CD4-positive, alpha-beta T cell treated with Interleukin-21 for 1 hour (primary cell): ENCODE measurements at places on chromosomes 1 and 21.

- DNase-seq: no peak
Observed at GRCh38 chr1:1005774-1006304, 5.9 kb upstream of the HES4 start.

GRCh38 chr1:57311411-57311810, 112.4 kb downstream of the DAB1 start:
- DNase-seq: no peak

DNA sequence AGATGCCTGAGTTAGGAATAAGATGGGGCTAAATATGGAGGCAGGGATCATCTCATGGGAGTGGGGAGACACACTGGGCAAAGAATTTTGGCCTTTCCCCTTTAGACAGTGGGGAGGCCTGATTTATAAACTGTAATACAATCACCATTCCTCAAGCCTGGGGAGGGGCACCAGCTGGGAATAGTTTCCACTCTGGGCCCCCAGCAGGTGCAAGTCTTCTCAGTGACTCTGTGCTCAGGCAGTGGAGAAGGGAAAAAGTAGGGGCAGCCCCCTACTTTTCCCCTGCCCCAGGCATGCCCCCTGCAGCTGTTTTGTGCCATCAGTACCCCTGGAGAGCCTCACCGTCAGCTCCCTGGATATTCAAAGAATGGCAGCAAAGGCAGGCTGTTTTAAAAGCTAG, 19.1 kb downstream of the COA7 start:
- no peak for DNase-seq

DNA sequence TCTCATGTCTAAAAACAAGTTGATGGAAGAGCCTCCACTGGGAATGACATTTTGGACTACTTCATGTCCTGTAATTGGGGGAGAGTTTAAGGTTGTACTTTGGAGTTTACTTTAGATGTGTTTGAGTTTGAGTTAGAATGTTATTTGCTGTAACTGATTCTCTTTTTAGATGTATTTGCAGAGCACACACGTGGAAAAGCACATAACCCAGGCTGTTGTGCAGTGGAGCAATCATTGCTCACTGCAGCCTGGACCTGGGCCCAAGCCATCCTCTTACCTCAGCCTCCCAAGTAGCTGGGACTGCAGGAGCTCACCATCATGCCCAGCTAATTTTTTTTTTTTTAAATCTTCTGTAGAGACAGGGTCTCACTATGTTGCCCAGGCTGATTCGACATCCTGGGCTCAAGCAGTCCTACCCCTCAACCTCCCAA, 36.7 kb upstream of the SH3D21 start:
- DNase-seq: no peak

DNA sequence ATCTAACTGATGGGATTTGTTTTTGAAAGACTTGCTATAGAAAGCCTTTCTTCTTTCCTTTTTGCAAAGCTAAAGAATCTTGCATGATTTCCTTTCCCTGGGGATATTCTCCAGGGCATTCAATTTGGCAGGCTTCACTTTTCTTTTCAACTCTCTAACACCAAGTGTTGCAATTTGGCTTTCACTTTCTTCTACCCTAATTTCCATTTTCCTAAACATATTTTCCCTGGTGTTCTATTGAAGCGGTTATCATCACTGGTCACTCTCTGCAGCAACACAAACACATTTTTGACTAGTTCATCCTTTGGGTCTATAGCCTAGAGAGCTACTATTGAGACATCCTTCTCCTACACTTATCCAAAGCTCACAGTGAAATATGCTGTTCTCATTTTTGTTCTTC, 424.5 kb downstream of the NEGR1 start:
- no peak for DNase-seq

GRCh38 chr21:44704636-44705001, 6.8 kb downstream of the TSPEAR start:
- DNase-seq: no peak

- DNase-seq: no peak
Observed at GRCh38 chr1:230595181-230595580, 47.1 kb upstream of the COG2 start.

DNA sequence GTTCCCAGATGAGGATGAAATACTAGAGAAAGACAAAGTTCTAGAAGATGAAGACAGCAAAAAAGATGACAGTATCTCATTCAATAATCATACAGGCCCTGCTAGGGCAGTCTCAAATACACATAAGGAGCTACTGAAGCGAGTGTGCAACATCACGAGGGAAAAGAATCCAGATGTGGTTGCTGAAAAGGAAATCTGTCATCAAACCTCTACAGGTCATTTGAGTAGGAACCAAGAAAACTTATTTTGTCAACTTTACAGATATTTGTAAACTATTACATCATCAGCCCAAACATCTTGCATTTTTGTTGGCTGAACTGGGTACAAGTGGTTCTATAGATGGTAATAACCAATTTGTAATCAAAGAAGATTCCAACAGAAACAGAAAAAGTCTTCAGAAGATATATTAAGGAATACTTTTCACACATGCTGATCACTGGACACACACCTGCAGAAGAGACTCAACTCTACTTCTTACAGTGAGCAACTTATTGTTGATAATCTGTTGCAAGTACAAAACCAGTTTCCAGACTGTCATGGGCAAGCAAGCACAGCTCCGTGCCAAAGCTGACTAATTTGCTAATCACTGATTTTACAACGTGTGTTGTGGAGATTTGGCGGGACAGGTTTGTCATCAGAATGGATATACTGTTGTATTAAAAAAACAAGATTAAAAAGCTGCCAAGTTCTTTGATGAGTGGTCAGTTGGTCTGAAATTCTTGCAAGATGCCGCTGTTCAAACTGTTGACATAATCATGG, 42.1 kb downstream of the TRIM33 start:
- DNase-seq: no peak

DNA sequence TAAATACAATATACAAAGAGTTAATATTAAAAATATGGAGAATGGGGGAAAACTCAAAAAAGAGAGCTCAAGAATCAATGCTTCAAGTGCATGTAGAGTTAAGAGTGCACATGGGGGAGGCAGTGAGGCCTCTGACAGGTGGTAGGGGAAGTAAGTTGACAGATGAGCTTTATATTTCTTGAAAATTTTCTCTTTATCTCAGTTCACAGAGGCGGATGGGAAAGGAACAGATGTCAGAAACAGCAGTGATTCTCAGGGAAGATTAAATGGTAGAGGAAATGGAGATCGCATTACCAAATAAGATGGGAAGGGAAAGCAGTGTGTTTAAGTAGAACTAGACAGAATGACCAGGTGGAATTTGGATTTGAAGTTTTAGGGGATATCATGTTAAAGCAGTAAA, 200.1 kb upstream of the C1orf105 start:
- DNase-seq: no peak

- DNase-seq: no peak
Observed at GRCh38 chr1:187920976-187921375, 1092.2 kb downstream of the PLA2G4A start.

DNA sequence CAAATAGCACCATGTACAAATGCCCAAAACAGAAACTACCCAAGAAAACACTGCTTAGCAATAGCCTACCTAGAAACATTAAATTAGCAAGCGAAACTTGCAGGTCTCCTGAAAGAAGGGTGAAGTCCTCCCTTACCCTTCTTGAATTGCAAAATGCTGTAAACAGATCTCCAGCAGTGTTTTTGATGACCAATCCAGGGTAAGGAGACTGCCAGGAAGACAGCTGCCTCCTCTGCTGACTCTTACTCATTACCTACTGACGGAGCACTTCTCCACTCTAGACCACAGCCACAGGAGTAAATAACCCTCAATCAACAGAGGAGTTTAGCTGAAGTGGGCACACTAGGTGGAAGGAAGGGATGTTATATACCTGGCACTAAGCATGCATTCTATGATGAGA, 32.2 kb upstream of the GADD45A start:
- no peak for DNase-seq

GRCh38 chr1:55210990-55211801, 4.0 kb downstream of the USP24 start:
- DNase-seq: no peak

GRCh38 chr1:90835661-90836344, 118.7 kb upstream of the BARHL2 start:
- DNase-seq: no peak

DNA sequence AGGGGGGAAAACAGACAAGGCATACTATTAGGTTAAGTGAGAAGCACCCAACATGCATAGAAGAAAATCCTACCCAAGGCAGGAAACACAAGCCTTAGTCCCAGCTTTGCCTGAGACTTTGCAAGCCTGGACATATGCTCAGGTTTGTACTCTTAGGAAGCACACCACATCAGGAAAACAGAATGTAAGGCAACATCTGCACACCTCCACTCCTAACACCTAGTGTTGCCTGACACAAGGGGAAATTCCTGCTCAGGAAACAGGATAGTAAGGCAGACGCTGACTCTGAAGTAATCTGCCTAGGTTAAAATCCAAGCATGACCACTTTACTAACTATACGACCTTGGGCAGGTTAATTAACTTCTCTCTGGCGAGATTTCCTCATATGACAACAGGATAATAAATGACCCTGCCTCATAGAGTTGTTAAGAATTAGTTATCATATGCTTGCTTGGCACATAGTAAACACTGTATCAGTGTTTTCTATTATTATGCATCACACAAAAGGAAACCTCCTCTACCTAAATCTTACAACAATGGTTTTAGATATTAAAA, 119.8 kb downstream of the ZZZ3 start:
- DNase-seq: no peak

DNA sequence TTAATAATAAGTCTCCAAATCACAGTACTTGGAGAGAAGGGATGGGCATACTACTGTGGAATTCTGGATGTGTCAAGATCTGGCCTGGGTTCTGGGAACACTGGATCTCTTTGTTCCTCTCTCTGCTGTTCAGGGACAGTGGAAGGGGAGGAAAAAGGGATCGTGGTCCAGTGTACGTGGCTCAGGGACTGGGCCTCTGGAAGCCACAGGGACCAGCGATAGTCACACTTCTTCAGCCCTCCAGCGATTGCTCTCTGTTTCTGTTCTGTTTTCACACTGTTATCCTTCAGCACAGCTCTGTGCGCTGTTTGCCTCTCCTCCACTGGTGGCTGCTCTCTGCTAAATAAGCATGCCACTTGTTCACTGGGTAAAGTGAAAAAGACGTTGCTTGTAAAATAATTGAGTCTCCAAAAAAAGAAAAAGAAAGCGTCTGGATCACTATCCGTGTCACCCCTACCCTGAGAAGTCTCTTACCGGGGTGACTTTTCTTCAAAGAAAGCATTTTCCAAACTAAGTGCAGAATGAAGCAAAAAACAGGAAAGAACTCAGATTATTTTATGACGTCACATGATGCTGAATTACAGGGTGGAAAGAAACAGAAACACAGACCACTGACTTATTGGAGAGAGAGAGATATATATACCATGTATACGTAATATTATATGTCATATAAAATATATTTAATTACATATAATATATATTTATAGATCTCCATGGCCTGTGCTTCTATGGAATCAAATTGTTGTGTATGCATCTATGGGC, 279.4 kb downstream of the RGS7 start:
- no peak for DNase-seq

DNA sequence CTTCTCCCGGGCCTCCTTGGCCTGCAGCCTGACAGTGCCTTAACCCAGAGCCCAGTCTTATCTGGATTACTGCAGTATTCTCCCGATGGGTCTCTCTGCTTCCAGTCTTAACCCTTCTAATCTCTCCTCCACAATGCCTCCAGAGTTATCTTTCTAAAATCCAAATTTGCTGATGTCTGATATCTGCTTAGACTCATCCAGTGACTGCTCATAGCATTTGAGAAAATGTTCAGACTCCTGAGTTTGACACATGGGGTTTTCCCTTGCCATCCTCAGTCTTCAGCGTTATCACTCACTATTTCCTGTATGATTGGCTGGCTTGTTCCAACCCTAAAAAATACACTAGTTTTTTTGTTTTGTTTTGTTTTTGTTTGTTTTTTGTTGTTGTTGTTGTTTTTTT, 102.0 kb downstream of the FMN2 start:
- DNase-seq: no peak

DNA sequence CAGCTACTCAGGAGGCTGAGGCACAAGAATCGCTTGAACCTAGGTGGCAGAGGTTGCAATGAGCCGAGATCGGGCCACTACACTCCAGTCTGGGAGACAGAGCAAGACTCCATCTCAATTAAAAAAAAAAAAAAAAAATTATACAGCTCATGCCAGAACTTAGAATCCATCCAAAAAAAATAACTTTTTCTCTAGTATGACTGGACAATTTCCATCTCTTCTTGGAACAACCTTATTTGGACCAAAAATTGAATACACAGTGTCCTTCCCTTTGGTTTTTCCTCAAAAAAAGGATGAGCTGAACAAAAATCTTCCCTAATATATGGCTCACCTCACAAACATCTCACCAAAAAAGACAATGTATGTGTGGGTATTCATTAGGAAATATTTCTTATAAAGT, 73.7 kb downstream of the TOR3A start:
- DNase-seq: no peak

- no peak for DNase-seq
Observed at GRCh38 chr1:53455364-53455991, 3.7 kb upstream of the DMRTB1 start.

DNA sequence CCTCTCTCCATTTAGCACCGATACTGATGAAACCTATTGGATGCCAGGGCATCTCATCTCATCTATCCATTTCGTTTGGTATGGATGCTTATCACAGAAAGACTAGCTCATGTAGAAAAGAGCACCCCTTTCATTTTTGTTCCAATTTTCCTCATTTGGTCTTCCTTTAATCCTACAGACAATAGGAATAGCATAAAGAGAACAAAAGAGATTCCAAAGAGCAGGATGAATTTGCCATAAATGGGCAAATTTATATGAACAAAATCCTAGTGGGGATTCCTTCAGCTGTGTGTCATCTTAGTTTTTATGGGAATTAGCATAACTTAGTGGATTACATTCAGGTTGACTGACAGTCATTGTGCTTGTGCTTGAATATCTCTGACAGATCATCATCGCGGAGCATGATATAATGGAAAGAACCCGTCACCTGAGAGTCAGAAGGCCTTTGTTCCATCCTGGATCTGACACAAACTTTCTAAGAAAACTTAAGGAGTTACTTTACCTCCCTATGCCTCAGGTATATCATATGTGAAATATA, 777.5 kb upstream of the ADGRL2 start:
- no peak for DNase-seq

- DNase-seq: peak; percentile 30
Observed at GRCh38 chr21:42189860-42190485, 29.0 kb upstream of the ABCG1 start.

GRCh38 chr1:233993651-233994050, 89.2 kb downstream of the SLC35F3 start:
- no peak for DNase-seq

GRCh38 chr1:178928041-178928440, 57.2 kb upstream of the ANGPTL1 start:
- DNase-seq: no peak
